ENCODE measurements at places on chromosomes 12 and 14.
A peak's percentile ranks its signal among the peaks of the same experiment; 100 is the strongest.

DNA sequence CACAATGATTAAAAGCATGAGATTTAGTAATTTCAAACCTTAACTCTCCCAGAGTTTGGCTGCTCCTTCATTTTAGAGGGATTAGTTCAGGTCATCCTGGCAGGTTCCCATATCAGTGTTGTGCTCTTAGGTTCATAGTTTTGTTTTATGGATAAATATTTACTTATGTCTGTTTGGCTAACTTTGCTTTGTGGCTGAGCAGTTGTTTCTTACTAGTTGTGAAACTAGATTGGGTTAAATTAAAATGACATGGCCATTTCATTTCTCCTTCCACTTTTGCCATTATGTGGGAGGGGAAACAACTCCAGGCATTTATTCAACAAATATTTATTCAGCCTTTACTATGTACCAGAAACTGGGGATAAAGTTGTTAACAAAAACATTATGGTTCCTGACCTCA is 158.8 kb downstream of the TMTC3 start:
- no peak for DNase-seq

DNA sequence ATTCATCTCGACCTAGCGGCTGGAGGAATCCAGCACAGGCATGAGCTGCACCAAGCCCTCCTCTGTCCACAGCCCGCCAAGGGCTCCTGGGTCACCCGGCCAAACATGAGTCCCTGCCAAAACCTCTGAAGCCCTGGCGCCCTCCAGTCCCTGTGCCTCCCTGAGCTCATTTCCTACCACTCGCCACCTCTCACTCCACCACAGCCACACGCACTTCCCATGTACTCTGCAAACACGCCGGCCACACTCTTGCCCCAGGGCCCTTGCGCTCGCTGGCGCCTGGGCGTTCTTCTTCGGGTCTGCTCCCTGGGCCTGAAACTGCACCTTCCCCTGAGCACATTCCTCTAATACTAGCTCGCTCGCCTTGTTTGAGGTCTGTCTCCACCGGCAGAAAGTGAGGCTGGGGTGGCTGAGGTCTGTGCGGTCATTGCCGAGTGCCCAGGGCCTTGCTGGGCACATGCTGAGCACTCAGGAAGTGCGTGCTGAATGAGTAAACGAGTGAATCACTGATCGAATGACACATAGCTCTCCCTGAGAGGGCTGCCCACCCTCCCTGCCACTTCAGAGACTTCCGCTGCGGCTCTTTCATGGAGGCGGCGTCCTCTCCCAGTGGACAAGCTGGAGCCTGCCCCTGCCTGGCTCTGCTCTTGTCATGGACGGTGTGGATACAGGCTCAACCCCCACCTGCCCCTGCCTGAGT is 33.7 kb upstream of the DLK1 start:
- DNase-seq, result no peak

- DNase-seq, result no peak
These were observed 949.9 kb downstream of the LRFN5 start for GRCh38 chr14:42556551-42556950.

DNA sequence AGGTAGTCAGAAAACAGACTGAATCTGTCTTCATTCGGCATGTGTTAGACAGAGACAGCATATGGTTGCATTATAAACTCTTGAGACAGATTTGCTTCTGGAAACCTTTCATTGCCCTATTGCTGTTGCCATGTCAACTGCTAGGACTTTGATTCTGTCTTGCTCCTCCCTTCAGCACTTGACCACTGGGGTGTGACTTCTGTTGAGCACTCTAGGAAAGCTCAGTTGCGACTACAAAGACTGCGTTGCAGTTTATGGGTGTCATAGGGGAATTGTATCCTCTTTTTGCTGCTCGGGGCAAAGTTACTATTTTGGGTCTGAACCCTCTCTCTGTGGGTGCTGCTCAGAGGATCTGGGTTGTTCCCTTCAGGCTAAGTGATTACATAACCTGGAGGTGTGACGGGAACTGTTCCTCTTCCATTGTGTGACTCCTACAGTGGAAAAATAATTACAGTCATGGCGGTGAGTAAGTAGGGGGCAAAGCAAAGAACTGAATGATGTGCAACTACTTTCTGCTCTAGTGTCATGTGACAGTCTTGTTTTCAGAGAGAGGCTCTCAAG is 44.3 kb upstream of the TRIM9 start:
- DNase-seq, result peak; percentile 46

DNA sequence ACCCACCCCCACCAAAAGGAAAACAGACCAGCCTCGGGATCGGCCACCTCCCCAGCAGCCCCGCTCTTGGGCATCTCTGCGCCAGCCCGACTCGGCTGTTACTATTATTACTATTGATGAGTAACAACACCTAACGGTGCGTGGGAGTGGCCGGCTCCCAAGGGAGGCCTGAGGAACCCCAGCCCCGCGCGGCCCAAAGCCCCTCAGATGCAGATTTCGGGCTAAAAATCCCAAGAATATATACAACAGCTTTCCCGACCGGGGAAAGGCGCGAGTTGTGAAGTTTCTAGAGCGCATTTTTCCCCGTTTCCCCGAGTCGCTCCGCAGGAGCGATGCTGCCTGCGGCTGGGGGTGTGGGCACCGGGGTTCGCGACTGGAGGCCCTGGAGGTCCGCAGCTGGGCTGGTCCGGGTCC is 565 bp downstream of the NT5DC3 start:
- no peak for DNase-seq

GRCh38 chr14:99780690-99781089 is 12.5 kb upstream of the EML1 start:
- no peak for DNase-seq

- DNase-seq, result no peak
These were observed 47.3 kb upstream of the TMED10 start for GRCh38 chr14:75223664-75224154.

GRCh38 chr12:1369460-1369859 is 224.9 kb downstream of the FBXL14 start:
- no peak for DNase-seq

- DNase-seq, result no peak
These were observed 123.2 kb upstream of the MAX start for GRCh38 chr14:65225299-65226159.

DNA sequence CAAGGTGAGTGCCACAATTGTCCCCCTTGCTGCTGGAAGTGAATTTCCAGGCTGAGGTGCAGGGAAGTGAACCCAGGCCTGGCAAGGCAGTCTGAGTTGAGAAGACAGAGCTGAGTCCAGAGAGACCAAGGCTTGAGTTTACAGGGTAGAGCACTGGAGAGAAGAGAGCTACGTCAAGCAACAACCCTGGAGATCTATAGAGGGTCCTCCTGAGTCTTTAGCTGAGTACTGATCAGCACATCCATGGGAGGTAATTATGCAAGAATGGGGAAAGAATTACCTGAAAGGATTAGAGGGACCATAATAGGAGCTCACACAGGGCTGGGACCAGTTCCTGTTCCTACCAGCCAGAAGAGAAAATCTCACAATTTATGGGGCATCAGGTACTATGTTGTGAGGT is 190.7 kb downstream of the NEDD1 start:
- no peak for DNase-seq

GRCh38 chr12:59185295-59185694 is 265.0 kb upstream of the LRIG3 start:
- no peak for DNase-seq

GRCh38 chr14:89351516-89352404 is 65.3 kb downstream of the FOXN3 start:
- peak; percentile 84 for DNase-seq

DNA sequence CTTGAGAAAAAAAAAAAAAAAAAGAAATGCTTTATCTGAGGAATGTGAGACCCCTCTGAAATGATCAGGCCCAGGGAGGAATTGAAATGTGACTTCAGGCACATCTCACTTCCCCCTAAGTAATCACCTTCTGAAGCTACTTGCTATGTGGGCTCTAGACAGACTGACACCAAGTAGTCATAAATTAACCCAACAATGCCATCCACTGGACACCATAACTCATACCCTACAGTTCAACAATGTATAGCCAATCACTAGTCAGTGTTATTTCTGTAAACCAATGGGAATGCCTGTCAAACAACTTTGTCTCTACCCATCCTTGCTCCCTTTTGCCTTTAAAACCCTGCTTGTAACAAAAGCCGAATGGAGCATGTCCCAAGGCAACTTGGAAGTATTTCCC is 182.7 kb upstream of the TMPO start:
- DNase-seq, result no peak

DNA sequence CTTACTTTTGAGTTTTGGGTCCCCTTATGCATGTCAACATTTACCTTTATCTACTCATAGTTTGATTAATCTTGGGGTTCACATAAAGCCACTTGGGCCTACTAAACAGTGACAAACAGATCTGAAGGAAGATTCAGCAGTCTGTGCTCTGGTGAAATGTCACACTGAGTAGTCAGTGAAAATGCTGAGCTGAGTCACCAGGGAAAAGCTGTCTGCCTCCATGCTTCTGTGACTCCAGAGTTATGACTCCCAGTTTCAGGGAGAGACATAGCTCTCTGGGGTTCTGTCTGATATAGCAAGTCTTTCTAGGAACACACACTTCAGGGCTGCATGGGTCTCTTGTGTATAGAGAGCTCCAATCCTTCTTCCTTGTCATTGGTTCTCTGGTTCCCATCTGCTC is 406.3 kb upstream of the FAR2 start:
- DNase-seq, result no peak

DNA sequence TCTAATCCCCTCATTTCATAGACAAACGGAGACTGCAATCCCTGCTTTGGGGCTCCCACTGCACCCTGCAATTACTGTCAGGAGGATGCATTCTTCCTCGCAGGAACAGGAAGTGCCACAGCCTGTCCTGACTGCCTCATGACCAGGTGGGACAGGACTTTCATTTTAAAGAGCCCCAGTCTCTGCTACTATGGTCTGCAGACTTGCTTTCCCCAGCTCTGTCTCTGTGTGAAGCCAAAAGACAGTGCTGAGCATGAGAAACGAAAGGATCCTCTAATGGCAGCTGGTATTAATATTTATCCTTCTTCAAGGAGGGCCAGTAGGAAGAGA is 60.0 kb upstream of the PNMA1 start:
- DNase-seq, result no peak

DNA sequence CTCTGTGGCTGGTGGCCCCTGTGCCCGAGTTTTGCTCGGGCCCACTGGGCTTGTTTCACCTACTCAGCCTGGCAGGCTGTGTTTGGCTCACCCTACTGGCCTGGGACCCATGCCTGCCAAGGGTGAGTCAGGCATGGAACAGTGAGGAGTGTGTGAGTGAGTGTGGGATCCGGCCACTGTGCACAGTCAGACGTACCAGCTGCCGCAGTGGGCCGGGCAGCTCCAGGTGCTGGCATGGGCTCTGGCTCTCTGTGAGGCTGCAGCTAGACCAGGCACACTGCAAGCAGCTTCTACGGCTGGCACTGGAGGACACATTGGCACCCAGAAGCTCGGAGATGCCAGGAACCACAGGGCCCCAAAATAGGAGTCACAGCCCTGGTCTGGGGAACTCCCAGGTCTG is 40.6 kb downstream of the HSD17B6 start:
- no peak for DNase-seq

DNA sequence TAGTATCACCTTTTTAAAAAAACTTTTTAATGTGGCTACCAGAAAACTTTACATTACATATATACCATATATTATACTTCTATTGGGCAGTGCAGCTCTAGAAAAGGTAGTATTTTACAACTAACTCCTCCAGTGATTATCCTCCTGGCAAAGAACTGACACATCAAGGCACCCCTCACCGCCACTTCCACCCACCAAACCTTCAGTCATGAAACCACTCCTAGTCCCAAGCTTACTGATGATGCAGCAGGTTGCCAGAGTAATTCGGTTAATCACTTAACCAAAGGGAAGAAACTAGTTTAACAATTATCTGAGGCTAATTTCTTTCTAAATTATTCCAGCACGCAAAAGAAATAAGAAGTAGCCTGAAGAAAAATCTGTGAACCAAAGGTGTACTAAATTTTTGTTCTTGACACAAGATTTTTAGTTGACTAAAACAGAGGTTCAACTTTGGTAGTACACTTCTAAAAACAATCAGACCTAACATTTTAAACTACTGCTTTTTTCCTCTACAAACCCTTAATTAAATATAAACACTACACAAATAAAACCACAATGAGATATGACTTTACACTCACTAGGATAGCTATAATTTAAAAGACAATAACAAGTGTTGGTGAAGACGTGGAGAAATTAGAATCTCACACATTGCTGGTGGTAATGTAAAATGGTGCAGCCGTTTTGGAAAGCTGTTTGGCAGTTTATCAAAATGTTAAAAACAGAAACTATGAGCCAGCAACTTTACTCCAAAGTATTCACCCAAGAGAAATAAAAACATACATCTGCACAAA is 16.7 kb downstream of the SPPL3 start:
- DNase-seq, result no peak

- DNase-seq, result no peak
These were observed 1.1 kb downstream of the SYNJ2BP start for GRCh38 chr14:70415788-70416187.

GRCh38 chr12:94208622-94208966 is 60.2 kb downstream of the PLXNC1 start:
- no peak for DNase-seq

DNA sequence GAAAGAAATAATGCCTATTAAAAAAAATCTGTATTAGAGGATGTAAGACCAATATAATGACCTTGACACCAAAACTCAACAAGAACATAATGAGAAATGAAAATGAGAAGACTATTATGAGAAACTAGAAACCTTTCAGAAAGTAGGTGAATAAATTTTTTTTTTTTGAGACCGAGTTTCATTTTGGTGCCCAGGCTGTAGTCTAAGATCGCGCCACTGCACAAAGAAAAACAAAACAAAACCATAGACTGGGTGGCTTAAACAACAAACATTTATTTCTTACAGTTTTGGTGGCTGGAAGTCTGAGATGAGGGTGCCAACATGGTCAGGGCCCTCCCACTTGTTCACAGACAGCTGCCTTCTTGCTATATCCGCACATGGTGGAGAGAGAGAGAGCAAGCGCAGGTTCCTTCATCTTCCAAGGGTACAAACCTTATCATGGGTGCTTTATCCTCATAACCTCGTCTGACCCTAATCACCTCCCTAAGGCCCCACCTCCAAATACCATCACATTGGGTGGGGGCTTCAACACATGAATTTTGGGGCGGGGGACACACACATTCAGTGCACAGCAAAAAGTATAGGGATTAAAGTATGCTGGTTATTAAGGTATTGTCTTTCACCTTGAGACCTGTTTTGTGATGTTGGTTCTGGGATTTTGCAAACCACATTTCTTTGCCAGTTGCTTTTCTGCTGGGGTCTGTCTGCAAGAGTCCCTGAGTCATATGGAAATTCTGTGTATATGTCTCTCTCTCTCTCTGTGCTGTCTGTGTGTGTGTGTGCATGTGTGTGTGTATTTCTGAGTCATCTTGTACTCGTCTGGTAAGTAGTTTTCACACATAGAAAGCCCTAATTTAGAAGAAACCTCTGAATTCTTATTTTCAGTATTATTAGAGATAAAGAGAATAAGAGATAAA is 26.2 kb downstream of the ZCRB1 start:
- DNase-seq, result no peak

DNA sequence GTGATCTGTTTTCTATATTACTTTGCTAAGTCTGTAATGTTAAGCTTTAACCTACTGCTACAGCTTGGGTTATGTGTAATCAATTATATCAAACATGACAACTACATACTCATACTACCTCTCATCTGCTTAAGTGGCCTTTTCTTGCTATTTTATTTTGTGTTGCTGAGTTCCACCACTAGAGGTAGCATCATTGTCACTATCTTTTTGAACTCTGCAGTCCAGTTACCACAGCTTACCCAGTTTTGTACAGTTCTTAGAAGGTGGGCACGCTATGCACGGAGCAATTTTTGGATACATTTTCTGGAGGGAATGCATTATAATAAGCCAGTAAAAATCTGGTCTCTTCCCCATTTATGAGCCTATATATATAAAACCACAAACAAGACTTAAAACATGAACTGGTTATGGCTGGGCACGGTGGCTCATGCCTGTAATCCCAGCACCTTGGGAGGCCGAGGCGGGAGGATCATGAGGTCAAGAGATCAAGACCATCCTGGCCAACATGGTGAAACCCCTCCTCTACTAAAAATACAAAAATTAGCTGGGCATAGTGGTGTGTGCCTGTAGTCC is 48.5 kb downstream of the SAV1 start:
- DNase-seq, result peak; percentile 56

Measured in stomach (tissue), 19 donors.